ENCODE measurements at places on chromosomes 3 and 15.

DNA sequence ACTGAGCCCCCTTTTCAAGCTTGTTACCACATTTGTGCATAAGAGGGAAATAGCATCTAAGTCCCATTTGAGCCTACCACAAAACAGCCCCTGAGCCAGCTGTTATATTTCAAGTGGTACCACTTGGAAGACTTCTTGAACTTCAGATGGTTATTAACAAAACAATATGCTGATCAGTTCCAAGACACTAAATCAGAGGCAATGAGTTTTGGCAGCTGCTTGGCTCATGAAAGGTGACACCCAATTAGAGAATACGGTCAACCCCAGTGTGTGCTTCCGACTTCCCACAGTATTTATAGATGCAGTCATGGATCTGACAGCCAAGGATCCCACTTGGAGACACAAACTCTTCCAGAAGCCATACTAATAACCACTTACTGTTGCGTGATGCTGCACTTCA is 469.6 kb upstream of the PPP2R3A start:
- DNase-seq, result no peak

DNA sequence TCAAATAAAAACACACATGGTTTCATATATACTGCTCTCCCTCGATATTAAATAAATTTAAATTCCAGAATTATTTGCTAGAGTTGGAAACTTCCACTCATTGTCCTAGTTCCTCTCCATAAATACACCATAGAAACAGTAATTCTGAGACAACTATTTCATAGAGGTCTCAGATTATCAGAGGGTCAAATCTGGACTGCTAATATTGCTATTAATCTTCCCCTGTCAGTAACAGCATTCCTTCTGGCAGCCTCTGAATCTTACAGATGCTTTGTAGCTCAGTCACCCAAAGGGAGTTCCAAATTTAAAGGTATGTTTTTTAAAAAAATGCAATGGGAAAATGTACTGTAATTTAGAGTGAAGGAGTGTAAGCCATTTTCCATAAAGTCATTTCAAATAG is 428.8 kb downstream of the PYDC2 start:
- DNase-seq, result no peak

GRCh38 chr3:62951037-62951613 is 75.9 kb upstream of the CADPS start:
- no peak for DNase-seq

DNA sequence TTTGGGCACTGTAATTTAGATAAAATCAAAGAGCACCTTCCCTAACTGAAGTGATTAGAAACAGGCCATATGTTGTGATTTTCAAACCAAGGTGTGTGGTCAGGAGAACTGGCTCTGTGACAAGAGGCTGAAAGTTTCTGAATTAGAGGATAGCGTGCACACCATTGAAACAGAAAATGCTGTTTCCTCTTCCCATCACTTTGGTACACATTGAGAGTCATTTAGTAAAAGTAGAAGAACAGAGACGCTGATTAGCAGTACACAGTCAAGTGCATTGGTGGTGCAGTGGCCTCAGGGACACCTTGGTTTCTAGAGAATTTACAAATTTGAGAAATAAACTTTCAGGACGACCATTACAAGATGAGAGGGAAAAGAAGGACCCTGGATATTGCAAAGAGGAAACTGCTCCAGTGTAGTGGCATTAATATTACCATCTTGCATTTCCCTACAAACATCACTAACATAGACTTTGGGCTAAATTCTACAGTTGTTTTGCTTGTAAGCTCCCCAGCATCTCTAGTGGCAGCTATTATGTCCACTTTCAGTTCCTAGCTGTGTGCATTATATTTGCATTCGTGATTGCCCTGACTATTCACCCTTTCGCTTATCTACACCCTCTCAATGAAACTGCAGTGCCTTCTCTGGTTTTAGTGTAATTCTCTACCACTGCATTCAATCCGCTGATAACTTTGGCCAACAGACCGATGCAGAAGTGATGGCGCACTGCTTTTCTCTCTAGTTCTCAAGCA is 728.1 kb upstream of the GRM7 start:
- no peak for DNase-seq

GRCh38 chr3:38960042-38960622 is 91.6 kb downstream of the SCN11A start:
- DNase-seq, result no peak

GRCh38 chr3:150073031-150073430 is 102.3 kb upstream of the PFN2 start:
- DNase-seq, result no peak

- DNase-seq, result no peak
Measured at GRCh38 chr3:16665282-16665741, 60.1 kb upstream of the DAZL start.

DNA sequence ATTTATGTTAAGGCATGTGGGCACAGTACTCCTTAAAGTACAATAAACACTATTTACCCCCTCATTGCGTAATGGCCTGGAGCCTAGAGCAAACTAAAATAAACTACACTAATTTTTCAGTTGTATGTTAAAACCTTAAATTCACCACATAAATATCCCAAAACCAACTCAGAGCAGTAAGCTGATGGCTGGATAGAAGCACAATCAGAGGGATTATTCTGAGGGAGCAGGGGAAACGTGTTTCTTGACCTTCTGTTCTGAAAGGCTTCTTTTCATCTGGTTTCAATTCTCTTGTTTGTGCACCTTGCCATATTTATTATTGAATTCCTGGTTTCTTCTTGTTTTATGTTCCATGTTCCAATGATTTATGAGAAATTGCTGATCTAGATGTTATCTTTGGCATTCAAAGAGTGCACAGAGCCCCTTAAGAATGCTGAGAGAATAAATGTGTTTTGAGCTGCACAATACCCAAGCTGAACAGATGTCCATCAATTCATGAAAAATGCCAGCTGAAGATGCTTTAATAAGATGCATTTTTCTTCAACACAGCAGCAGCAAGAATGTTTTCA is 29.6 kb downstream of the RPL22L1 start:
- DNase-seq, result no peak

GRCh38 chr3:29064085-29064484 is 216.8 kb upstream of the RBMS3 start:
- no peak for DNase-seq
